LNCaP clone FGC (cell line): ENCODE measurements at places on chromosomes 16 and 17.

GRCh38 chr17:9557161-9557755 is 18.4 kb downstream of the STX8 start:
- no peak for DNase-seq

GRCh38 chr17:57579245-57579644 is 165.9 kb downstream of the CCDC182 start:
- DNase-seq, result no peak

DNA sequence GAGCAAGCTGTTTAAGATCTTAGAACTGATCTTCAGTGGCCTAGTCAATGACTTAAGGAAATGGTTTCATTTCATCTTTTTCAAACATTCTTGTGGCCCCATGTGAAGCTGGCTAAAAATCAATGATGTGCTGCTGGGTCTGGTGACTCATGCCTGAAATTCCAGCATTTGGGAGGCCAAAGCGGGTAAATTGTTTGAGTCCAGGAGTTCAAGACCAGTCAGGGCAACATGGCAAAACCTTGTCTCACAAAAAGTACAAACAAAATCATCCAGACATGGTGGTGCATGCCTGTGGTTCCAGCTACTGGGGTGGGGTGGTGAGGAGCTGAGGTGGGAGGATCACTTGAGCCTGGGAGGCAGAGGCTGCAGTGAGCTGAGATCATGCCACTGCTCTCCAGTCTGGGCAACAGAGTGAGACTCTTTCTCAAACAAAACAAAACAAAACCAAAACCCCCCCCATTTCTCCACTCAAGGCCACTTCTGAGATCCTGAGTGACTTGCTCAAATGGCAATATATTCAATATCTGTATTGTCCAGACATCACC is 17.4 kb upstream of the COL1A1 start:
- DNase-seq, result no peak

DNA sequence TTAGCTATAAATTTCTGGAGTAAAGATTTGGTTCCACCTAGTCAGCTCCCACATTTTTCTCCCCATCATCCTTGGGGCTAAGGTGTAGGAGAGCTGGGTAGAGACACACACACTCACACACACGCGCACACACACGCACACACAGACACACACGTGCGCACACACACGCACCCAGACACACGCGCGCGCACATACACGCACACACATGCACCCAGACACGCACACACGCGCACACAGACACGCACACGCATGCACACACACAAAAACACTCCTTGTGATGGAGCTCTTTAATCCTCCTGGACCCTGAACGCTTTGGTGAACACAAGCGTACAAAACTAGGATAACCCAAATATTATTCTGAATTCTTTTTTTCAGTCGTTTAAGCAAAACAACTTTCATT is 253.6 kb downstream of the C16orf95 start:
- DNase-seq, result no peak

DNA sequence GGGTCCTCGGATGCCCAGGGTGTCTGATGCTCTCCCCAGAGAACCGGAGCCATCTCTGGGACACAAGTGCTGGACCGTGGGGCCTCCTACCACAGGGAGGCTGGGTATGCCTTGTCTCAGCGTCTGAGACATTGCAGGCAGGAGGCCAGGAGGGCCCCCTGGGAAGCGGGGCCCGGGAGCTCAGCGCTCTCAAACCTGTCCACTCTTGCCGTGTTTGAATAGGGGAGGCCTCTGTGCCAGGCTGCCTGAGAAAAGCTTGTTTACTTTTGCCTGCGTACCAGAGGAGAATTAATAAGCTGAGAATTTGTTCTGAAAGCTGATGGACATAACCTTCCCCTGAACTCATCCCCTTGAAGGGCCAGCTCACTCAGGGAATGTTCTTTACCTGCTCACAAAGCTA is 163.8 kb downstream of the NTN1 start:
- DNase-seq, result no peak

GRCh38 chr16:87165151-87165550 is 152.0 kb downstream of the C16orf95 start:
- DNase-seq, result no peak

GRCh38 chr17:78180083-78180482 is 6.8 kb downstream of the TK1 start:
- no peak for DNase-seq

- DNase-seq, result no peak
Observed at GRCh38 chr16:72837846-72838585, 209.9 kb downstream of the ZFHX3 start.

DNA sequence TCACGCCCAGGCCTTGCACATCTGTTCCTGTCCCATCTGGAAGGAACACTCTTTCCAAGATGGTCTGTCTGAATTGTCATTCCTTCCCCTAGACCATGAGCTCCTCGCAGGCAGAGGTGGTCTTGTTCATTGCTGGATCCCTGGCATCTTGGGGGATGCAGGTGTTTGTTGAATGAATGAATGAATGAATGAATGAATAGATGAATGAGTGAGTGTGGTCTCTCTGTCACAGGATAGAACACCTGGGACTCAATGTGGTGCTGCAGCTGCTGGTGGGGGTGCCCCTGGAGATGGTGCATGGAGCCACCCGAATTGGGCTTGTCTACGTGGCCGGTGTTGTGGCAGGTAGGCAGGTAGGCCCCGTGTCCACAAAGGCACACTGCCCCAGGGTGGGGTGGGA is 32.2 kb downstream of the RHBDL3 start:
- no peak for DNase-seq

DNA sequence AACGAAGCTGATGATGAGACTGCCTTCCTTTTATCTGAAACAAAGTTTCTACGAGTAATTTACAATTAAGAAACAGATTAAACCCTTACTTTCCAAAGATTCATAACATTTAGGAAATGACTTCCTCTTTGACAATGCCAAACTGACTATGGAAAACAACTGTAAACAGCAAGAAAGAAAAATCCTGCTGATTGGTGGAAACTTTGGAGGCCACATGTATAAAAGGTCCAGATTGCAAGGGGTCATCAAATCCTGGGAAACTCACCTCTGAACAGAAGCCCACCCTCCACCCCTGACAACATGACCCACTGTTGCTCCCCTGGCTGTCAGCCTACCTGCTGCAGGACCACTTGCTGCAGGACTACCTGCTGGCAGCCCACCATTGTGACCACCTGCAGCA is at the start of gene KRTAP9-6:
Gene KRTAP9-6 (plus strand): TSS at position 301 of the 400 bp plus-strand sequence. CDS start 0 bp downstream, at position 301.
- DNase-seq, result no peak

DNA sequence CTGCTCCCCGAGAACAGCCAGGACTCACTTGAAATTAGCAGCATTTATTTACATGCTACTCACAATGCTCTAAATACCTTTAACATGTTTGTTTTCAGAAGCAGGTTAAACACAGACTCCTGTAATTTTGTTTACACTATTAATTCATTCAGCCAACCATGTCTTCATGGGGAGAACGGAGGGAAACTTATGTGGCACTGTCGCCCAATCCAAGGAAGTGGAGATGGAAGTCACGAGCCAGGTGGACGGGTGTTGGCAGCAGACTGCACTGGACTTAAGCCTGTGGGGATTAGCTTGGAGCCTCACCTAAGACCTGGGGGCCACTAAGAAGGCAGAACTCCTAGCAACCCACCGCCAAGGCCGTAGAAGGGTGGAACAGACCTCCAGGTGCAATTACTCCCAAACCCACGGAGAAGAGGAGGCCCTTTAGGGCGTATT is 8.8 kb upstream of the GFAP start:
- DNase-seq, result peak; percentile 56

DNA sequence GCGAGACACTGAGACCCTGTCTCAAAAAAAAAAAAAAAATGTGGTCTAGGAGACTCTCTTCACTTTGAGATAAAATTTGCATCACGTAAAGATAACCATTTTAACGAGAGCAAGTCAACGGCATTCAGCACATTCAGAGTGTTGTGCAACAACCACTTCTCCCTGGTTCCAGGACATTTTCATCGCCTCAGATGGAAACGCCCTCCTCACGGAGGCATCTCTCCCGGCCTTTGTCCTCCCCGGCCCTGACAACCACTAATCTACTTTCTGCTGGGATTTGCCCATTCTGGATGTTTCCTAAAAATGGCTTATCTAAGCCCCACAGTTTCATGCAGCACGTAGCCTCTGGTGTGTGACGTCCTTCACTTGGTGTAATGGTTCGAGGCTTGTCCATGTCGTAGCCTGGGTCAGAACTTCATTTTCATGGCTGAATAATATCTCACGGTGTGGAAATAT is 6.4 kb upstream of the NPRL3 start:
- DNase-seq, result no peak

DNA sequence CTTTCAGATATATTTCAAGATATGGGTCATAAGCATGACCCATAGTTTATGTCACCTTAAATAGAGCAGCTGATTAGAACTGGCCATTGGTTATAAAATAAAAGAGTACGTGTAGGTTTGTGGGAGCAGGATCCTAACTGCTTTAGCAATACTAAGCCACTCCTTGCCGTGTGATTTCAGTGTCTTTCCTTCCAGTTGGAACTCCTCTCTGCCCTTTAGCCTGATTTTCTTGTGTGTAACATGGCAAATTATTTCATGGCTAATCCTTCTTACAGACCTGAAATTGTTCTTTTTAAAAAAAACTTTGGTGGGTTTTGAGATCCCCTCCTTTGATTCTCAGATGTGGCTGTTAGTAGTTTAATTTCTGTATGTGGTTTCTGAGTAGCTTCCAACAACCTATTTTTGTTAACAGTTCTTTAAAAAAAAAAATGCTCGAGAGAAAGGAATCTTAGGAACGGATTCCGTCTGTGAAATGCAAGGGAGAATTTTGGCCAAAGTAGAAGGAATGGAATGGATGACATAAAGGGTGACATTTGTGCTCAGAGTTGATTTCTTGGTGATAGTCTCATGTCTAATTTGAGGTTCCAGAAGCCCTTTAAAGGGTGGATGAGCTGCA is 39.9 kb downstream of the DHRS7B start:
- DNase-seq, result no peak

DNA sequence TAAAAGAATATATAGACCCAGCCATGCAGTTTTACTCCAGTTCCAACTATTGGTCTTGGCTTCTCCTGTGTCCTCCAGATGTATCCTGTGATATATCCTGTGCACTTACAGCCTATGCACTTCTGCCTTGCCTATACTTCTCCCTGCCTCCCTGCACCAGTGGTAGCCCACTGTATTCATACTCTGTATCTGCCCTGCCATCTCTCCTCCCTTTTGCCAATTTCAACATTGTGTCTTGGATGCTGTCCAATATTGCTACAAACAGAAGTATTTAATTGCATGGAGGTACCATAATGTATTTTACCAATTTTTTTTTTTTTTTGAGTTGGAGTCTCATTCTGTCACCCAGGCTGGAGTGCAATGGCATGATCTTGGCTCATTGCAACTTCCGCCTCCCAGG is 242.7 kb downstream of the HAPSTR1 start:
- DNase-seq, result no peak

DNA sequence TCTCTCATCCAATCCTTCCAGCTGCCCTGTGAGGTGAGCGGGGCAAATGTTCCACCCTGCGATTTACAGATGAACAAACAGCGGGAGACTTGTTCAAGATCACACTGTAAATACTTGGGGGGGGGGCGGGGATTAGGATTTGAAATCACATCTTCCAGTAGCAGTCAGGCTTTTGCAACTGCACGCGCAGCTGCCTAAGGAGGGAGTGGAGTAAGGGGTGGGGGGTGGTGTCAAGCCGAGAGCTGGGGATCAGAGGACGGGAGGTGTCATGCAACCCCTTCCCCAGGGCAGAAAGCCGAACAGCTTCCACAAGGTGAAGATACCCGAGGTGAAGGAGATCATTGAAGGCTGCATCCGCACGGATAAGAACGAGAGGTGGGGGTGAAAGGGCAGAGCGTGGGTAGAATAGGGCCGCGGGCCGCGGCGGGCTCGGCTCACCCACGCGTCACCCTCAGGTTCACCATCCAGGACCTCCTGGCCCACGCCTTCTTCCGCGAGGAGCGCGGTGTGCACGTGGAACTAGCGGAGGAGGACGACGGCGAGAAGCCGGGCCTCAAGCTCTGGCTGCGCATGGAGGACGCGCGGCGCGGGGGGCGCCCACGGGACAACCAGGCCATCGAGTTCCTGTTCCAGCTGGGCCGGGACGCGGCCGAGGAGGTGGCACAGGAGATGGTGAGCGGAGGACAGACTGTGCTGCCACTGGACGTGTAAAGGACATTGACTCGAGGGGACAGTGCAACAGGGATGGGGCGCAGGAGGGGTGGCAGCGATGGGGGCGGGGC is 4.6 kb downstream of the WNK4 start:
- DNase-seq, result no peak

GRCh38 chr17:81349397-81350319 is 45.6 kb upstream of the BAHCC1 start:
- DNase-seq, result no peak

DNA sequence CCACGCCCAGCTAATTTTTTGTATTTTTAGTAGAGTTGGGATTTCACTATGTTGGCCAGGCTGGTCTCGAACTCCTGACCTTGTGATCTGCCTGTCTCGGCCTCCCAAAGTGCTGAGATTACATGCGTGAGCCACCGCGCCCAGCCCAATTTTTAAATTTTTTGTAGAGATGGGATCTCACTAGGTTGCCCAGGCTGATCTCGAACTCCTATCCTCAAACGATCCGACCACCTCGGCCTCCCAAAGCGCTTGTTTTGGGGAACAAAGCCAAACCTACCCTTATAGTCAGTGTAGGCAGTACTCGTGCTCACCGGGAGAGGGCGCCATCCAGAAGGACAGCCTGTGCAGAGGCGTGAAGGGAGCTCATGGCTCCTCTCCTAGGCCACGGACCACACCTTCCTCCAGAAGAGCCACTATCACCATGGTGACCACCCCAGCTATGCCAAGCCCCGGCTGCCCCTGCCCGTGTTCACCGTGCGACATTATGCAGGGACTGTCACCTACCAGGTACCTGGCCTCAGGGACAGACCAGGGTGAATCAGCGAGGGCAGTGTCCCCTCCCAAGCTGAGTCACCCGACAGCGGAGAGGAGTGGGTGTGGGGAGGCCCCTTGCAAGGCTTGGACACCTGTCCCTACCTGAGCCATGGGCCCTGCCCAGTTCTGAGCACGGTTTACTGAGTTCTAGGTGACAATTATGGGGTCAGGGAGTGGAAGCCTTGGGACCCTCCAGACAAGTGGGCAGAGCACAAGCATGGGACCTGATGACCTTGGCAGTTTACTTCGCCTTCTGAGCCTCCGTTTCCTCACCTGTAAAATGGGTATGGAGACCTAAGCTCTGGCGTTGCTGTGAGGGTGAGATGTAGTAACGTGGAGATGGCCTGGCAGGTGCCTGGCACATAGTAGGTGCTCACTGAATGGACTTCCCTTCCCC is 13.7 kb downstream of the MYO15B start:
- no peak for DNase-seq

DNA sequence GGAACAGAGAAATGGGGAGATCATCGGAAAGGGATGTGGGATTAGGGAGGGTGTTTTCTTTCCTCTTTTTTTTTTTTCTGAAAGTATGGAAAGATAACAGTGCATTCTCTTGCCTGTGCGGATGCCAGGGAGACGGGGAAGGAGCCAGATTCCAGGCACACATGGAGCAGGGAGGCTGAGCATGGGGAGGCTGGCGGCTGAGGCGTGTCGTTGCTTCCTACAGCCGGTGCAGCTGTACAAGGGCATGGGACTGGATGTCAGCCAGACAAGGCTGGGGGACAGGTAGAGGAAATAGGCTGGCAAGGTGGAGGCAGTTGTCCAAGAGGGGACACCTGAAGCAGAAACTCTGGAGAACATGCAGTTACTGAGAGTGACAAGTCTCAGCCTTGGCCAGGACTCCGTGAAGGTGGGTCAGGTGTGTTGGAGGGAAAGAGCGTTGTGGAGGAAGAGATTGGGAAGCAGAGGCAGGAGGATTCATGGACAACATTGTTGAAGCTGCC is 16.6 kb upstream of the ADORA2B start:
- no peak for DNase-seq
